ENCODE measurements at places on chromosomes 2 and 18.

- H3K36me3 ChIP-seq, result no peaks in the 10 kb centered on the region
- no peaks in the 10 kb centered on the region for H3K4me1 ChIP-seq
- no peaks in the 10 kb centered on the region for H3K27me3 ChIP-seq
- H3K27ac ChIP-seq, result no peak overlapping the region
- no peak overlapping the region for H3K4me3 ChIP-seq
Measured at GRCh38 chr2:96025194-96025492, 9.6 kb downstream of the GPAT2 start.

DNA sequence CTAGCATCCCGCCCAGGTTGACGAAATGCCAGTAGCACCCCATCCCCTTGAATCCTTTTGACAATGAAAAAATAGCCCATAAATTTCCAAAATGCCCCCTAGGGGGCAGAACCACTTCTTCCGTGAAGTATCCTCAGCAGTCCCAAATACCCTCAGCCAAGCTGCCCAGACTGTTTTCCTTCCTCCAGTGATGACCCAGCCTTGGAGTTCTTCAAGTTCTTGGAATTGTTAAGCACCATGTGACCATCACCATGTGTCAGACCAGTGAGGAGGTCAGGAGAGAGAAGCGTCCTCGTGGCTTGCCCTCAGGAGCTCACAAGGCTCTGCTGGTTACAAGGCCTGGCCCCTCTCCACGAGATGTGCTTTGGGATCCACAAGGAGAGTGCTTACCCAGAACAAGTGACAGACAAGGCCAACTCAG, 1.4 kb upstream of the SLC23A3 start:
- H3K27me3 ChIP-seq, result no peaks in the 10 kb centered on the region
- H3K27ac ChIP-seq, result peak overlapping the region; percentile 49
- DNase-seq, result no peak

DNA sequence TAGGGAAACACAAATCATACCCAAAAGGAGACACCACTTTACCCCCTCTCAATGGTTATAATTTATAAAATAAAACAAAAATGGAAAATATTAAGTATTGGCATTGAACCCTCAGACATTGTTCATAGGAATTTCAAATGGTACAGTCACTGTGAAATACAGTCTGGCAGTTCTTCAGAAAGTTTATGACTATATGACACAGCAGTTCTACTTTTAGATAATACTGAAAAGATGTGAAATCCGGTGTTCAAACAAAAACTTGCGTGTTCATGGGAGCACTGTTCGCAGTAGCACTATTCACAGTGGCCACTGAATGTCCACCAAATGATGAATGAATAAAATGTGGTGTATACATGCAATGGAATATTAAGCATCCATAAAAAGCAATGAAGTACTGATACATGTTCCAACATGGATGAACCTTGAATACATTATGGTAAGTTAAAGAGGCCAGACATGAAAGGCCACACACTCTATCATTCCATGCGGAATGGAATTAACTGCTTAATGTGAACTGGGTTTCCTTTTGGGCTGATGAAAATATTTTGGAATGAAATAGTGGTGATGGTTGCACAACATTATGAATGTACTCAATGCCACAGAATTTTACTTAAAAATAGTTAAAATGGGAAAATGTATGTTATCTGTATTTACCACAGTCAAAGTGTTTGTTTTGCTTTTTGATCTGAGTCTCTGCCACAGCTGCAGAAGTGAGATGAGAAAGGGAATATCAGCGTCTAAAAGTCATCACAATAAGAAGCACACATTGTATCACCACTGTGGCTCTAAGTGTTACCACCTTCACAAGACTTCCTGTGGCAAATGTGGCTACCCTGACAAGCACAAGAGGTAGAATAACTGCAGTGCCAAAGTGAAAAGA, 864.6 kb downstream of the SUCLG1 start:
- H3K36me3 ChIP-seq, result no peaks in the 10 kb centered on the region
- no peaks in the 10 kb centered on the region for H3K27me3 ChIP-seq
- no peak for DNase-seq
- no peak overlapping the region for H3K4me3 ChIP-seq
- no peaks in the 10 kb centered on the region for H3K4me1 ChIP-seq
- no peak overlapping the region for H3K27ac ChIP-seq

DNA sequence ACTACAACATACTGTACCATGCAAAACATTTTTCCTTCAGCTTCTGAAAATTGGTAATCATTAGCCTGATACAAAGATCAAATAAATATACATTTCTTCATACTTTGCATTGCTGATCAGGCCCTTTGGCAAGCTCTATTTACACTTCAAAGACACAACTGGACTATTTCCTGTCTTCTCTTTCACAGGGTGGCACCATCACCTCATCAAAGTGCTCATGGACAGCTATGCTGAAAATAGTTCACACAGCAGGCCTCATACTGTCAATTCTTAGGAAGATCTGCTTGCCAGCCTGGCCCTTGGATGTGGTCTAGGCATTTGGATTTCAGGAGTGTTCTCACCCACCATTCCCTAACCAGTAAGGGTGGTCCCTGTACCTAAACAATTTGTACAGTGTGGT, 33.9 kb downstream of the FBXO15 start:
- H3K36me3 ChIP-seq, result no peaks in the 10 kb centered on the region
- H3K4me1 ChIP-seq, result no peaks in the 10 kb centered on the region
- H3K4me3 ChIP-seq, result no peak overlapping the region
- no peaks in the 10 kb centered on the region for H3K27me3 ChIP-seq
- DNase-seq, result no peak
